Stimulated activated CD8-positive, alpha-beta memory T cell treated with anti-CD3 and anti-CD28 coated beads, Interleukin-4, amount 100 ng/mL, for 4 hours (primary cell): ENCODE measurements at places on chromosomes 4 and X.
A peak's percentile ranks its signal among the peaks of the same experiment; 100 is the strongest.

DNA sequence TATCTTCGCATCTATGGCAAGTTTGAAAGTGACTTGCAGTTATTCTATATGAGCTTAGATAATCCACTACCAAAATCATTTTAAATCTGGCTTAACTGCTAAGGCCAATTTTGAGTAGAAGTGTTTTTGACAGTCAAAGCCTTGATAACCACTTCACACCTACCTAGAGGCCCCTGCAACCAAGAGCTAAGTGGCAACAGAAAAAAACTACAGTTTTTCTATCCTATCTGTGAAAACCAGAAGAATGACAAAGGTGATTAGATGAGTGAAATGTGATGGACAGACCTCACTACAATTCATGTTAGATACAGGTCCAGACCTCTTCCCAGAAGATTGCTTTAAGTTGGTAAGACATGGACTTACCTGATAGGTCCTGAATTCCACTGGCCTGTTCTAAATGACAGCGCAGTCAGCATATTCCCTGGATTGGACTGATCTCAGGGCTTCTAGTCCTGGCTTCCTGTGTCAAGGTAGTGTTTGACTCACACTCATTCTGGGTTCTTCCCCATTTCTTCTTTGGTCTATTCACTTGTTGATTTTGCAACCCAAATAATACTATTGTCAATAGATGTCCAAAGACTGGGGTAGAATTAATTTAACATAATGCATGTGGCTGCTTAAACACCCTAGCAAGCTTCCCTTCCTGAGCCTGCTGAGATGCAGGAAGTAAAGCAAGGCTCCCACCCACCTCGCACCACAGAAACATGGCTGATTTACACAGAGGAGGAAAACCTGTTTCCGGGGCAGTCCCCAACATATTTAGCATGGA lies 65.1 kb downstream of the PPP3CA start:
- DNase-seq, result no peak

- no peak for DNase-seq
Measured at GRCh38 chr4:138612428-138612827, 370.3 kb upstream of the SLC7A11 start.

GRCh38 chrX:12978205-12979025 lies 3.5 kb downstream of the TMSB4X start:
- DNase-seq, result peak; percentile 61

- DNase-seq, result no peak
Measured at GRCh38 chrX:18871161-18871890, 112.6 kb downstream of the PHKA2 start.

DNA sequence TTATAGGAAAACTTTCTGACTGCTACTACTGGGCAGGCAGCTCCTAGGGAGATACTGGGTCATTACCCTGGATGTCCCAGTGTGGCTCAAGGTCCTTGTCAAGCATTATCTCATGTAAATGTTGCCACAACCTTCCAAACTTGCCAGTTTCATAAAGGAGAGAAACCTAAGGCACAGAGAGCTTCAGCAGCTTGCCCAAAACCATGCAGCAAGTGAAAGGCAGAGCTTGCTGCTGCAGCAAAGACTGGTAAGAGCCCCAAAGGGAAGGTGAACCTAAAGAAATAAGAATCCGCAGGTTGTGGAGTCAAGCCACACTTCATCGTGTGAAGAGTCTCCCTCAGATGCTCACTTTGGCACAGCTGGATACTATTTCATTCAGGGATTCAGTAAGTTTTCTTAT lies 2.3 kb downstream of the MPP1 start:
- no peak for DNase-seq

DNA sequence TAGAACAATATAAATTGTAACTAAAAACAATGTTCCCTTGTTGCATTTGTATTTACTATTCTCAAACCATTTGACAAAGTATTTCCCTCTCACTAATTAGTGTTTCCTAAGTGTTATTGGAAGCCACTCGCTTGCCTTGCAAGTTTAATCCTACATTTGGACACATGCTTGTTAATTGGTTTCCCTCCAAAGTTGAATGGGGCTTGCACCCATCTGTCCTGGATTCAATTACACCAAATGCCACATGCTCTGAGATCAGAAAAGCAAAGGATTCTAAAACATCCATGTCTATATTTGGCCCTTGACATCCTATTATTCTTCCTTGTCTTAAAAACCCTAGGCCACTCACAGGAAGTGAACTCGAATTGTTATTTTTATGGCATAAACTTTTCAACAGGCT lies 146.6 kb downstream of the AMELX start:
- DNase-seq, result no peak

- no peak for DNase-seq
Measured at GRCh38 chr4:119794681-119795080, 166.1 kb upstream of the PDE5A start.

DNA sequence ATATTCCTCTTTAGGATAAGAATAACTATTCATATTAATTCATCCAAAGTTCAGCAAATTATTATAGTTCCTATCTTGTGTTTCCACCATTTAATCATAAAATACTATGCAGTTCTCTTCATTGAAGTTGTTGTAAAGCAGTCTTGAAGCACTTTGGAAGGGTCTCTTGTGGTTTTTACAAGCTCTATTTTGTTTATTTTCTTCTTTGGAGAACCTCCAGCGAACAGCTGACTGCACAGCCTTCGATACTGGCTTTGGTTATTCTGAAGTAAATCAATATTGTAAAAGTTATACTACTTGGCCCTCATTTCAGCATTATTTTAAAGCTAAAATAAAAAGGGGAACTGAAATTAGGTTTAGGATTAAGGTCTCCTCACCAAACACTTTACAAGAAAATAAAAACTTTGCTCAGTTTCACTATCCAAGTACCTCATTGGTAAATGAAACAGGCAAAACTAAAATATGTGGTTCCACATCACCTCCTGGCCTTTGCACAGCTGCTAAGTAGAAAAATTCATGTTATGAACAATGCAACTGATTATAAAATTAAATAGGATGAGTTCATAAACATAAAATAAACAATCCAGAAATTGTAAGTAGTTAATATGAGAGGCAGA lies 1629.2 kb upstream of the ADGRL3 start:
- no peak for DNase-seq

- no peak for DNase-seq
Measured at GRCh38 chrX:38871129-38872029, 70.1 kb downstream of the MID1IP1 start.

DNA sequence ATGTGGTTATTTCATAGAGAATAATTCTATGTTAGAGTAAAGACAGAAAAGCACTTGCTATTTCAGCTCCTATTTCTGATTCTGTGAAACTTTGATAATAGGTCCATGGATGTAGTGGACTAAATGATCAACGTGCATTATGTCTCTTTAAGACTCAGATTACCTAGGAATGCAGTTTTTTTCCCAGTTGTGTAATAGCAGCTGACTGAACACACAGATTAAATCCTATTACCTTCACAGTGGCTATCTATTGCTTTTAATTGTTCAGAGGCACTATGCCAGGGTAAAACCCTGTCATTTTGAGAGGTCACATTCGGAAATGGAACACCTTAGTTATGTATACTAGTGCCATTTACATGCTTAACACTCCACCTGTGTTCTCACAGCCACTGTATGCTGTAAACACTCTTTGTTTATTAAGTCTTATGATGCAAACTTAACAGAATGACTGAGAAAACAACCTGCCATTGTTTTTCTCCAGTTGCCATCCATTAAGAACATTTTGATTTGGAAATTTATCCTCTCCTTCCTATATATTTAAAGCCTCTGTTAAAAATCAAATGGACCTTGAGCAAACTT lies 70.5 kb downstream of the HPGD start:
- DNase-seq, result no peak

- no peak for DNase-seq
Measured at GRCh38 chr4:154084864-154085263, 296.0 kb upstream of the SFRP2 start.

- no peak for DNase-seq
Measured at GRCh38 chrX:19869193-19869592, 18.2 kb downstream of the SH3KBP1 start.

GRCh38 chr4:108878806-108879205 lies 116.0 kb upstream of the ETNPPL start:
- DNase-seq, result no peak

DNA sequence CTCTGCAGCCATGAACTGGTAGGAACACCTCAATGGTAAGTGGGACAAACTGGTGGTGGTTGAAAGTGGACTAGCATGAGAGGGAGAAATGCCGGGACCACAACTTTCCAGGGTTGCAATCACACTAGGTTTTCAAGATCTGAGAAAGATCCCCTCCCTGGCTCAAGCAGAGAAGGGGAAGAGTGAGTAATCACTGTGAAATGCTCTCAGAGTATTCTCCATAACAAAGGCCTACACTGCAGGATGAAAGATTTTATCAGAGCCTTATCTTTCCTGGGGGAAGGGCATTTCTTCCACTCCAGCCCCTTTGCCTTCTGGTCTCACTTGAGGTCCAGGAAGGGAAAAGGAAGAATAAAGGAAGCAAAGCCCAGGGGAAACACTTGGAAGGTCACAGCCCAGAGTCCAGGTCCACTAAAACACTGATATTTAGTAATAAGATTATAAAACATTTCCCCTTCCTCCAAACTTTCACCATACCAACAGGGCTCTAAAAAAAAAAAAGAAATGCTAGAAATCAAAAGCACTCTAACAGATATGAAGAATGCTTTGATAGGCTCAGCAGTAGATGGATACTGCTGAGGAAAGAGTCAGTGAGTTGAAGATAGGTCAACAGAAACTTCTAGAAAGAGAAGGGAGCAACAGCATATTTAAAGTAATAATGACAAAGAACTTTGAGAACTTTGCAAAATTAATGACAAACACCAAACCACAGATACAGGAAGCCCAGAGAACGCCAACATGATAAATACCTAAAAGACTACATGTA lies 95.9 kb downstream of the WDFY3 start:
- DNase-seq, result no peak

GRCh38 chrX:17413228-17413627 lies 38.2 kb downstream of the NHS start:
- DNase-seq, result no peak

DNA sequence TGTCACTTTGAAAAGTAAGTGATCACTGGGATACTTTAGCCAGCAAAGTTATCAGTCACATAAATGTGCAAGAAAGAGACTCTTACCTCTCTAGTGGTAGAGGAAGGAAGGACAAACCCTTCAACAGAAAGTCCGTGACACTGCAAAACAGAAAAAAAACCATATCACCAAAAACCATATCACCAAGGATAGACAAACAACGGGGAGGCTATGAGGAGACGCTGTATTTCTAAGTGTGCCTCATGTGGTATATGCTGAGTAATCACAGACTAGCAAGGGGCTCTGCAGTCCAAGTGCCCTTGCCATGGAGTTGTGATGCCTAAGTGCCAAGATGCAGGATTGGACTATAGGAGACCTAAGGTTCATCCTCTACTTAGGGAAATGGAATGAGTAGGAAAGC lies 11.5 kb upstream of the HDAC8 start:
- no peak for DNase-seq

- DNase-seq, result no peak
Measured at GRCh38 chrX:10032147-10032546, 65.0 kb downstream of the CLDN34 start.

DNA sequence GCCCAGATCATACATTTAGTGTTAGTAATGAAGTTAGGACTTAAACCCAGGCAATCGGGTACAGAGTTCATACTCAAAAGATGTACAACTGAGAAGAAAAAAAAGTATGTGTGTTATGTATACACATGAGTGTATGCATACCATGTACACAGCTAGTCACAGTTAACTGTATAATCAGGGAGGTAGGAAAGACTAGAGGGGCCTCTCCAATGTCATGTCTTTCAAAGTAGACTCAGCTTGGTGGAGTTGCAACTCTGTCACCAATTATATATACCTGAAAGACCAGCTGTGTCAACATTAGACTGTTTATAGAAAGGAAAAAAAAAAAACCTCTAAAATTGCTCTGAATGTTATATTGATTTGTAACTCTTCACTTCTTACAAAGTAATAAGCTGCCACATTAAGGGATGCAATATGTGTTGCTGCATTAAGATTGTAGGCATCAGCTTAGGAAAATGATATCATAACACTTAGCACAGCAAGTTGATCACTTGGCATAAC lies 167.5 kb downstream of the DCTD start:
- DNase-seq, result no peak

- DNase-seq, result no peak
Measured at GRCh38 chrX:108396188-108396891, 41.9 kb downstream of the COL4A6 start.

DNA sequence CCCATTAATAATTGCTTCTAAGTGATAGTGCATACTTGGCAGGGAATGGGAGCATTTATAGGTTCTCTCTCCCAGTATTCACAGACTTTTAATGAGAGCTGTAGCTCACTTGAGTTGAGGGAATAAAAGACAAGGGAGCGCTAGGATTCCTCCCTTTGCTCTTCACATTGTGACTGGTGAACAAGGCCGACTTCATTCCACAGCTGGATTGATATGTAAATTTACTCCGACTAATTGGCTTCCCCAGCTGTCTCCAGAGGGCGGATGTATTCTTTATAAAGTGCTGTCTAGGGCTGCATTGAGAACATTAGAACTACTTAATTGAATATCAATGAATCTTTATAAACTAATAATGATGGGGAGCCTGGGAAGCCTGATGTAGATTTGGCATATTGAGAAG lies 63.4 kb downstream of the GPR50 start:
- no peak for DNase-seq

- DNase-seq, result no peak
Measured at GRCh38 chrX:56503941-56504673, 59.3 kb upstream of the UBQLN2 start.

- no peak for DNase-seq
Measured at GRCh38 chr4:17194586-17194985, 296.1 kb upstream of the LDB2 start.

DNA sequence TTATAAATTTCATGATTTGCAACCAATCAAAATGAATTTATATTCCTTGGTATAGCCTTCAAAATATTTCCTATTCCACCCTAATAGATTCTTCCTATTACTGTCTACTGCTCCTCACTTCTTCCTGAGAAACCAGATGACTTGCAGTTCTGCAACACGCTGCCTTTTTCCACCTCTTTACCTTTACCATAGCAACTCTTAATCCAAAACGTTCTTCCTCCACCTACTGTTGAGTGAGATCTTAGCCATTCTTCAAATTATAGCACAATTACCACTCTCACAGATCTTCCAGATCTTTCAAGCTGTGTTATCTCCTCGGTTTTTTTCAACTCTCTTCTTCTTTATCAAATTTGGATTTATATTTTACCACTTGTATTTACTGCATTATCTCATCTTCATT lies 289.8 kb downstream of the ADGRL3 start:
- DNase-seq, result no peak

- no peak for DNase-seq
Measured at GRCh38 chr4:1400831-1401408, 5.3 kb downstream of the NKX1-1 start.

- DNase-seq, result no peak
Measured at GRCh38 chr4:127484117-127484516, 148.6 kb upstream of the INTU start.

- peak; percentile 22 for DNase-seq
Measured at GRCh38 chrX:130170752-130171445, 863 bp upstream of the RAB33A start.
